Spinal cord (tissue), 10 donors: ENCODE measurements at places on chromosomes 5 and 9. TPM values are rescaled to one million over a fixed set of nuclear protein-coding genes. Genes with fewer than 3 reads are reported as not detected.

RNF145 gene
- 52.2 TPM for total RNA-seq

RNF38 gene
- 23.0 TPM for total RNA-seq

ASS1 gene
- 234 TPM for total RNA-seq

TXNDC8 gene
- total RNA-seq: not detected

DMRT3 gene
- 0.72 TPM for total RNA-seq

PGM5 gene
- 55.9 TPM for total RNA-seq

ROR2 gene
- total RNA-seq: 3.1 TPM

GABRA1 gene
- 25.3 TPM for total RNA-seq

PDCD1LG2 gene
- 0.22 TPM for total RNA-seq

CCDC152 gene
- total RNA-seq: 13.8 TPM

PRSS3 gene
- total RNA-seq: 3.0 TPM

OSMR gene
- total RNA-seq: 13.7 TPM

ELAVL2 gene
- total RNA-seq: 188 TPM

SOWAHA gene
- total RNA-seq: 4.1 TPM

KIF24 gene
- total RNA-seq: 5.3 TPM

DENND4C gene
- 61.0 TPM for total RNA-seq

WNT8A gene
- not detected for total RNA-seq
